CD4-positive, alpha-beta T cell treated with Interleukin-21 for 1 hour (primary cell): ENCODE measurements at places on chromosomes 4 and X.

GRCh38 chrX:121641560-121641959, 594.1 kb downstream of the GLUD2 start:
- DNase-seq = no peak

- DNase-seq = no peak
Observed at GRCh38 chr4:67880866-67881610, 2.8 kb downstream of the TMPRSS11D start.

DNA sequence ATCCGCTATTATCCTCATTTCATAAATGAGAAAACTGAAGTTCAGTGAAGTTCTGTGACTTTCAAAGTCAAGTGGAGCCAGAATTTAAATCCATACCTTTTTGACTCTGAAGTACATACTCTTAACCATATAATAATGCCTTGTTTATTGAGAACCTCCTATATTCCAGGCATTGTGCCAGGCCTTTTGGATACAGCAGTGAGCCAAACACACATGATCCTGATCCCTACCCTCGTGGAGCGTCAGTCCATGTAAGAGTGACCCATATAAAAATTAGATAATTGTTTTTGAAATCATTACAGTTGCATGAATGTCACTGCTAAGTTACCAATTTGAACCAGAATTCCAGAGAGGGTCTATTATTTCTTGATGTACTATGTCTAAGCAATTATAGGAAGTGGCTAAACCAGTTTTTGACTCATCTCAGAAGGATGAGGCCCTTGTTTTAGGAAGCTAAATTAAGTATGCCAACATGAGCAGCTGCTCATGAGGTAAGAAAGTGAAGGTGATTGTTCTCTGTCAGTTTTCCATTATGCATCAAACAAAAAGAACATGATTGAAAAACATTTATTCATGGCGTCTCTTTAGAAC, 289.5 kb downstream of the GLUD2 start:
- DNase-seq = no peak

DNA sequence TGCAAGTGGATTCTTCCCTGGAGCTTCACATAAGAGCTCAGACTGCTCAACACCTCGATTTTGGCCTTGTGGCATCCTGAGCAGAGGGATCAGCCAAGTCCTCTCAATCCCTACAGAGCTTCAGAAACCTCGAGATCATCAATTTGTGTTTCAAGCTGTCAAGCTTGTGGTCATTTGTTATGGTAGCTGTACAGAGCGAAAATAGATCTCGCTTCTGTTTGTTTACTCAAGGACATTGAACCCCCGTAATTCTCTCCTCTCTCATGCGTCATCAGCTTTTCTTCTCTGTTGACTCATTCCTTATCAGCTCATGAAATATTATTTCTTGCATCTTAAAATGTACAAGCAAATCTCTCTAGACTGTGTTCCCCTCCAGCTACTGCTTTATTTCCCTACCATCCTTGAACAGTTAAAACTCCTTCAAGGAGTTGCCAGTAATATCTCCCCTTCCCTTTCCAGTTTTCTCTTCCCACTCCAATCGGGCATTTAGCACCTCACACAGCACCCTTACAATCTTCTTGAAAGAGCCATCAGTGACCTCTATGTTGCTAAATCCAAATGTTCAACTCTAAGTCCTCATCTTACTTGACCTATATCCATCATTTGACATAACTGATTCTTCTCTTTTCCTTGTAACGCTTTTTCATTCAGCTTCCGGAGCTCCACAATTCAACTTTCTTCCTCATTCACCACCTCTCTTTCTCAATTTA, 106.2 kb upstream of the FAT1 start:
- no peak for DNase-seq

DNA sequence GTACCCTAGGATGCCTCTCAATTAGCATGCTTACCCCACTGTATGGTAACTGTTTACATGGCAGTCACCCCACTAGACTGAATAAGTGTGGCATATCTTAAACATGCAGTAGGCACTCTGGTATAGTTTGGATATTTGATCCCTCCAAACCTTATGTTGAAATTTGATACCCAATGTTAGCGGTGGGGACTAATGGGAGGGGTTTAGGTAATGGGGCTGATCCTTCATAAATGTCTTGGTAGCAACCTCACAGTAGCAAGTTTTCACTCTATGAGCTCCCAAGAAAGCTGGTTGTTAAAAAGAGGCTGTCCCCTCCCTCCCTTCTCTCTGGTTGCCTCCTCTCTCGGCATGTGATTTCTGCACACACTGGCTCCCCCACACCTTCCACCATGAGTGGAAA, 10.1 kb downstream of the TMEM150C start:
- DNase-seq = no peak

GRCh38 chr4:11704186-11704830, 275.6 kb upstream of the HS3ST1 start:
- no peak for DNase-seq

- DNase-seq = no peak
Observed at GRCh38 chr4:138047290-138047689, 194.9 kb downstream of the SLC7A11 start.

DNA sequence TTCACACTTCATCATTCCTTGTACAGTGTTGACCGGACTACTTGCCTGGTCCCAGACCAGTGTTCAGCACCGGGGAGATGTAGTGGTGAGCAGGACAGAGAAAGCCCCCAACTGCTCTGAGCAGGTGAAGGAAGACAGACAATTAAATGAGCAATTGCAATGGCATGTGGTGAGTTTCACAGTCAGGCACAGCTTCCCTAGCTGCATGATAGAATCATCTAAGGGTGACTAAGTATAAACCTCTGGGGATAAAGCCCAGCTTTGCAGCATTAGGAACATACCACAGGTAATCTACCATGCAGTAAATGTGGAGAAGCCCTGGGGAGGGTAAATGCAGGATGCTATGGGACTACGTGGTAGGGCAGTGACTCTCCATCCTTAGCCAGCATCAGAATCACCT, 47.8 kb downstream of the TMA16 start:
- no peak for DNase-seq

GRCh38 chrX:132034648-132035047, 11.5 kb downstream of the STK26 start:
- DNase-seq = no peak

GRCh38 chr4:20787940-20788665, 87.8 kb downstream of the PACRGL start:
- DNase-seq = no peak

- DNase-seq = no peak
Observed at GRCh38 chr4:35604724-35605123, 639.6 kb downstream of the ARAP2 start.

GRCh38 chr4:139672215-139672614, 6.6 kb downstream of the MGST2 start:
- DNase-seq = no peak

DNA sequence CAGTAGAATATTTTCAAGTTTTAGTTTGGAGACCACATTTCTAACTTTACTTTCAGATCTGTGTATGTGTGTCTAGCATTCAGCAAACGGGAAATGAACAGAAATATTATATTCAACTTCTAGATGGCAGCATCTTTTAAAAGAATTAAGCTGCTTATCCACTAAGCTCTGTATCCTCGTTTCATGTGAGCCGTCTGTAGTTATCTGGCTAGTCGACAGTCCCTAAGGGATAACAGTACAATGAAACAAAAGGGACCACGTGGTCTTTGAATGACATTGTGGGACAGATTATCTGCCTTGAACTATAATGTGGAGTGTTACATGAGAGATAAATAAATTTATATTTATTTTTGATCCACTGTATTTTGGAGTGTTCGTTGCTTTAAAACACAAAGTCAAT, 35.8 kb upstream of the PRSS12 start:
- DNase-seq = no peak

DNA sequence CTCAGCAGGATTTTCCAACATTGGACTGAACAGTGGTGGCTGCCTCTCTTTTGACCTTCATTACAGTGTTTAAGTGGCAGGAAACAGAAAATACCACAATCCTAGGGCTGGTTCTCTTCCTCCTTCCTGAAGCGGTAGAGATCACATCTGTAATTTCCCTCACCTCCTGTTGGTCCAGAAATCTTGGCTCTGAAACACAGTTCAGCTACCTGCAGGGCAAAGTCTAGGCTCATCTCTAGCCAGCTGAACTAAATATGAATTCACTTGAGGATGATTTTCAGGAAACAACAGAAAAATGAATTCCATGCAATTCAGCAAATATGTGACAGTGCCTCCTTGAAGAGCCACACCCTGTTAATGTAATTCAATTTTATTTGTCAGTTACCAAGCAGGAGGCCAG, 531.9 kb downstream of the INPP4B start:
- DNase-seq = no peak

DNA sequence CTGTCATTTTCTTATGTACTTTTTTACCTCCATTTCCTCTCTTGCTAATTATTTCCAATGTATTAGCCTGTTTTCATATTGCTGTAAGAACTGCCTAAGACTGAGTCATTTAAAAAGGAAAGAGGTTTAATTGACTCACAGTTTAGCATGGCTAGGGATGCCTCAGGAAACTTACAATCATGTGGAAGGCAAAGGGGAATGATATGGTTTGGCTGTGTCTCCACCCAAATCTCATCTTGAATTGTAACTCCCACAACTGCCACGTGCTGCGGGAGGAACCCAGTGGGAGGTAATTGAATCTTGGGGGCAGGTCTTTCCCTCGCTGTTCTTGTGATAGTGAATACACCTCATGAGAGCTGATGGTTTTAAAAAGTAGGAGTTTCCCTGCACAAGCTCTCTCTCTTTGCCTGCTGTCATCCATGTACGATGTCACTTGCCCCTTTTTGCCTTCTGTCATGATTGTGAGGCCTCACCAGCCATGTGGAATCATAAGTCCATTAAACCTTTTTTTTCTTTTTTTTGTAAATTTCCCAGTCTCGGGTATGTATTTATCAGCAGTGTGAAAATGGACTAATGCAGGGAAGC, 870.0 kb upstream of the INTU start:
- DNase-seq = no peak
